NCI-H510A treated with DMSO at 0.1 percent for 48 hours (cell line): ENCODE measurements at places on chromosomes 6 and 20.

DNA sequence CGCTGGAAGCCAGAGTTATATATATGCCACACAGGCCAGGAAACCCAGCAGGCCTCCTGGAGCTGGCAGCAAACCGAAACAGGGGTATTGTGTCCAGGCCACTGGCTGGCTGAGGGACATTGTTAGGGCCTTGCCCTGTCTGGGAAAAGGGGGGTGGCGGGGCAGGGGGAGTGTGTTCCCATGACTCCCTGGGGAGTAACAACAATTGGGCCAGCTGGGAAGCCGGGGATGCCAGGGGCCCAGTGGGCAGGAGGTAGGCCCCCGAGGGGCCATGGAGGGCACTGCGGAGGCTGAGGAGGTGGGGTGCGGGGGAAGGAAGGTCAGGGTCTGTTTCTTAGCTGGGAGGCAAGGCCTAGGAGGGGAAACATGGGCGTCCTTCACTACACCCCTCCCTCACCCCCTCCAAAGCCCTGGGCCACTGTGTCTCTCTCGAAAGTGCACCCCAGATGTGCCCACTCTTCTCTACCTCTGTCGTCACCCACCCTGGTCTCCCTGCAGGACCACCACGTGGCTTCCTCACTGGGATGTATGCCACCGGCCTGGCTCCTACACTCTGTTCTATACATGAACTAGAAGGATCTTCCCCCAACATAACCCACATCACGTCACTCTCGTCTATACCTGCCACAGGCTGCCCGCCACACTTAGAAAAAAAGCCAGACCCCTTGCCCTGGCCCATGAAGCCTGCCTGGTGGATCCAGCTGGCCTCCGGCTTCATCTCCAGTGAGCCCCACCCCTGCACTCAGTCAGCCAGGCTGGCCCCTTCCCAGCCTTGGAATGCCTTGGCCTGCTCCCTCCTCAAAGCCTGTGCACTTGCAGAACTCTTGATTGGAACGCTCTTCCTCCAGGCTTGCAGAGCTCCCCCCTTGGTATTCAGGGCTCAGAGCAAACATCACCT, 7.8 kb upstream of the E2F1 start:
- DNase-seq = no peak

DNA sequence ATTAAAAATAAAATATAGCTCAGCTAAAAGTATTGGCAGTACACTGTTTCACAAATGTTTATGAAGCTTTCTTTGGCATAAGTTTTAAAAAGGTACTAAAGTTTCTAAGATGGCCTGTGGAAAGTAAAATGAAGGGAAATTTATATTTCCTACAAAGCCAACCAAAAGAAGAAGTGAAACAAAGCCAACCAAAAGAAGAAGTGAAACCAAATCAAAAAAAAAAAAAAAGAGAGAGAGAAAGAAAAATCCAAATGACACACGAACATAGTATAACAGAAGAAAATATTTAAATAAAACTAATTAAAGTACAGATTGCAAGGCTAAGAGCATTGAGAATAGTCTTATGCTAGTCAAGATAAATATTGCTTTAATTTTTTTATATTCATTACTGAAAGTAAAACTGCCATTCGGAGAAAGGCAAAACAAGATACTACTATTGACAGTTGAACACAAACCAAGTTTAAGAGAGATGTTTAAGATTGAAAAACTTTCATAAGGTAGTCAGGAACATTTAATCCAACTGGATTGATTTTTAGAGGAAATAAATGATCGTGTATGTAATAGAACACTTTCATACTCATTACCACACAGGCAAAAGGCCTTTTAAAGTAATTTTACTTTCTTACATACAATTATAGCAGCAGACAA, 12.8 kb upstream of the KHDRBS2 start:
- no peak for DNase-seq

GRCh38 chr20:51393571-51393970, 148.9 kb downstream of the NFATC2 start:
- DNase-seq = no peak

DNA sequence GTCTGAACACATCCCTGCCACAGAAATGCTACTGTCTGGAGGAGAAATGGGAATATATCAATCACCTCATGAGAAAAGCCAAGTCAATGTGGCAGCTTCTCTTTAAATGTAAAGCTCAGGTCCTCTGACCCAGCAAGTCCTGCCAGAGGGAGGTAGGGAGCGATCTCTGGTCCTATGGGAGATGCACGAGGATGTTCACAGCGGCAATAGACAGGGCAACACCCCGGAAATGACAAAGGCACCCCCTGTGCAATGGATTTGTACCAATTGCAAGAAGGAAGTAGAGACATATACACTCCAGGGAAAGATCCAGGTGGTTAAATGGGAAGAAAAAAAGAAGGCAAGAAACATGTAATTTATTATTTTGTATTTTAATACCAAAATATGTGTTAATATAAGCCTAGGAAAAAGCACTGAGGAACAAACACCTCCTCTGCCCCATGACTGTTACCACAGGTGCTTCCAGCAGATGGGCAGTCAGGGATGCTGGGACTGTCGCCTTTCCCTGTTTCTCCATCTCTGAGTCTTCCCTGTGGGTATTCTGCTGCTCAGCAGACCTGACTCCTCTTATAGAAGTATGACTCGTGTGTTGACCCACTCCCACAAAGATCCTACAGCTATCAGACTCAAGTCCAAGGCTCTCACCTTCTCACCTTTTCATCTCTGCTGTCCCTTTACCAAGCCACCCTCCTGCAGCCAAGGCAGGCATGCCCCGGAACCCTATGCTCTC, 20.8 kb downstream of the ATP9A start:
- no peak for DNase-seq

- DNase-seq = no peak
Observed at GRCh38 chr6:7224731-7225130, 88.3 kb downstream of the SSR1 start.

GRCh38 chr6:26087284-26088115, at the start of gene HFE:
HFE (plus strand) TSS chr6:26087429; CDS start chr6:26087441, 12 bp downstream.
- no peak for DNase-seq
